ENCODE measurements at places on chromosomes 12 and 14.

DNA sequence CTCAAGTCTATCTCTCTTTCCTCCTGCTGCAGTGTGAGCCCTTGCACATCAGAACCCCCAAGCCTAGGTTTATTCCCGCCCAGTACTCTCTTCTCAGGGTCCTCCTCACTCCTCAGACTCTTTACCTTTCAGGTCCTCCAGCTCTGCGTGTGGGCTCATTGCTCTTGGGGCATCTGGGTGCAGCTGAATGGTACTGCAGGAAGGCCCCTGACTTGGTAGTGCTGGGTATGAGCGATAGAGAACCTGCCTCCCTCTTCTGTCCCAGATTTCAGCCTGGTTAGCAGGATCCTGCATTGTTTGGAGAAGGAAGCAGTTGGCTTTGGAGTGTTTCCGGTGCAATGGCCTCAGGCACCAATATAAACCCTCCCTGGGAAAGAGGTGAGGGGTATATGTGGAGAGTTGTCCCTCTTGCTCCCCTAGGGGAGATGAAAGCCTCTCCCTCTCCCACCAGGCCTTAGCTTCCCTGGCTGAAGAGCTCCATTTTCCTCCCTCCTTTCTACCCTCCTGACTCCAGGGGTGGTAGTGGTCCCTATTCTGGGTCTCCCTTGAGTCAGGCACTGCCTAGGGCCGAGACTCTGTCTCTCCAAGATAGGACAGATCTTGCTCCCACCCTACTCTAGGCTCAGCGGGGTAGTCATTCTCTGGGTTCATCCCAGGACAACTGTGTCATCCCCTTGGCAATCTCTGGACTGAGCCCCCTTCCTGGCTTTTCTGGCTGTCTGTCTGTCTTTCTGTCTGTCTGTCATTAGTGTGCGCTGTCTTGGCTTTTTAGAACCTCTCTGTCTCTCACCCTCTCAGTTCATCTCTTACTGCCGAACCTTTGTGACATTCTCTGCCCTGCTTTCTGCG lies 3.8 kb downstream of the LRP1 start:
- no peak for DNase-seq

DNA sequence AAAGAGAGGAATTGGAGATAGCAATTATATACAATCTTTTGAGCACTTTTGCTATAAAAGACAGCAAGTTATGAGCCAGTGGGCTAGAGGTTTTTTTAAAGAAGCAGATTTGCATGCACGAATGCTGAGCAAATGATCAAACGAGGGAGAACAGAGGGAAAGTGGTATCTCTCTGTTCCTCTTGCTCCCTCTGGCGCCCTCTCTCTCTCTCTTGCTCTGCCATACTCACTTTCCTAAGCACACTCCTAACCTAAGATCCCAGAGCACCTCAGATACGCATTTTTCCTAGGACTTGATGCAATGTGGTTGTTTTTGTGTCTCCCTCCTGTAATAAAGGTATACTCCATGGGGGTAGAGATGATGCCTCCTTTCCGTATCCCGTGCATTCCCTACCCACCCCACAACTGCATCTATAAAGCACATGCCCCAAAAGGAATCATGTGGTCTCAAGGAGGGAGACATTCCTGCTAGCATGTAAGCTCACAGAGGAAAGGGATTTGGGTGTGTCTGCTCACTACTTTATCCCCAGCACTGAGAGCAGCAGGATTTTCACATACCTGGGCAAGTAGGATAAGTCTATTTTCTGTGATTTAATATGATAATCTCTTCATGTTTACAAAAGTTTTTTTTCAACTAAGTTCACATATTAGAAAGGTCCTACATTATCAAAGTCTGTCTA lies 270.2 kb downstream of the SSPN start:
- DNase-seq: no peak

GRCh38 chr14:95620659-95621059 lies 65.6 kb upstream of the TCL1B start:
- DNase-seq: no peak

DNA sequence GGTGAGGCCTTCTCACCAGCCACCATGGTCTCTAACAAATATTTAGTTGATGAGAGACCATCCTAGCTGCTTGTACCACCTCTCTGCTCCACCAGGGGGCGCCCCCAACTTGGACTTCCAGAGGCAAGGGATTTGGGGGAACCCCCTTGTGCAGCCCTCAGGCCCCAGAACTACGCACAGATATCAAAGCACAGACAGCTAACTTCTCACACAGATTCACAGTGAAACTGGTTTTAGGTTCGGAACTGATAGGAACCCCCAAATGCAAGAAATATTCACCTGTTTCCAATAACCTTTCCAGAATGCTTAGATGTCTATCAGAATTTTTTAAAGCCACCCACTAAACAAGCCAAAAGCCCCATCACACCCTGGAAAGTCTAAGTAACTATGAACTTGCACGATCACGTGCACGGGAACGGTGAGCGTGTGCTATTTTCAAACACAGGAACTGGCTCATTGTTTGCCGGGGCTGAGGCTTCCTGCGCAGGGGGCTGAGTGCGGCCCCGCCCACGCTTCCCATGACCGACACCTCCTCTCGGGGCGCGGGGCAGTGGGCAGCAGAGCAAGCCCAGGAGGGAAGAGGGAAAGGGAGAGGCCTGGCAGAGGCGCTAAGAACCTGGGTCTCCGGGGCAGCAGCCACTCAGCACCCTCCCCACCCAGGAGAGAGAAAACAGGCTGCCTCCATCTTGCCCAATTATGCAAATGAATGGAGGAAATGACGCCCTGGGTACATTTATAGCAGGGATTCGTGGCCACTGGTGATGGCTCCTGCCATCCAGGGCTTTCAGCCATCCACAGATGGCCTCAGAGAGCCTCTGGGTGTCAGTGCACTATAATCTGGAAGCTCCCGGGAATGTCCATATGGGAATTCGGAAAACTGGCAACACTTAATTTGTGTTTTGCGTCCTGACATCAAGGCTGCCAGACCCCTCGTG lies 79.4 kb upstream of the GPR68 start:
- peak; percentile 55 for DNase-seq

GRCh38 chr14:20644520-20644919 lies 3.0 kb upstream of the OR6S1 start:
- DNase-seq: no peak
